ENCODE measurements at places on chromosomes 5 and 9.

DNA sequence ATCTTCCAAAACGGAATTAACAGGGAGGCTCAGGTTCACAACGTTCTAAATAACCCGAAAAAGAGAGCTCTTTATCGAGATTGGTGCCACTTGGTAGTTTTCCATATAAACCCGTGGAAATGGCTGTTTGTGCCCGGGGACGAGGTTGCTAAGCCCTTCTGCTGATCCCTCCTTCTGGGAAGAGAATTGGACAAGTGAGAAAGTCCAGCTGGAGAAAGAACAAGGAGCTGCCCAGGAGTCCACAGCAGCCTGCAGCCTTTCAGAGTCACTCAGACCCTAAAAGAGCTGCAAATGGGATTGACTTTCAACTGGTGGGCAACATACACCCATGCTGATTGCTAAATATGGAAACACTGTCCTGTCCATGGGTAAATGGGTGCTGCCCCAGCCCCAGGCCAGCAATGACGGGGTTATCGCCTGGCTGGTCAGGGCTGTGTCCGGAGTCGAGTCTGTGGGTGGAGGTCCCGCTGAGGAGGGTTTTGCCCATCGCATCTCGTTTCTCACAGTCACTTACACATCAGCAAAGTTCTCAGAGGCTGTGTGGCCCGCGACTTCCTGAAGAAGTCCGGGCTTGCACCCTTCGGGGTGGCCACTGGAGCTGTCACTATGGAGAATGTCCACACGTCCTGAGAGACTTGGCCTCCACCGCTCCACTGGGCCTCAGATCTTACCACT lies 40.7 kb upstream of the HSD17B3 start:
- no peak for DNase-seq

GRCh38 chr5:180852495-180852894 lies 8.6 kb downstream of the ZFP62 start:
- no peak for DNase-seq

GRCh38 chr9:5778805-5779204 lies 54.1 kb downstream of the ERMP1 start:
- DNase-seq, result no peak

GRCh38 chr5:33841891-33842290 lies 49.9 kb downstream of the ADAMTS12 start:
- DNase-seq, result no peak

GRCh38 chr5:157672976-157673375 lies 1.6 kb downstream of the C5orf52 start:
- no peak for DNase-seq

DNA sequence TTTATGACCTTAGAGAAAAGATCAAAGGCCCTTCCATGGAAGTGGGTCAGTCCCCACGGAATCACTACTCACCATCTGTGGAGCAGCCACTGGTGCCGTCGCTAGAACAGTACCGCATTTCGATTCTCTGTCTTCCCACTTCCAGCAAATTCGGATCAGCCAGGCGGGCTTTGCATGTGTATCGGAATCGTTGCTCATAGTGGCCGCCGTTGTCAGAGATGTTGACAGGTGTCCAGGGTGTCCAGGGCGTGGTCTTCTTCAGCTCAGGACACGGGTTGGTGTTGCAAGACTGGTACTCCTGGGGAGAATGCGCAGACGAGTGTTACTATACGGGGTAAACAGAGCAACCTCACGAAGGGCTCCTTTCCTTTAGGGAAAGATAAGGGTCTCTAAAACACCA lies 479.5 kb downstream of the SEMA5A start:
- DNase-seq, result no peak

- no peak for DNase-seq
These were observed 19.7 kb downstream of the DNAJA1 start for GRCh38 chr9:33044677-33045282.
